AG04450 (cell line): ENCODE measurements at places on chromosomes 5 and 9.

DNA sequence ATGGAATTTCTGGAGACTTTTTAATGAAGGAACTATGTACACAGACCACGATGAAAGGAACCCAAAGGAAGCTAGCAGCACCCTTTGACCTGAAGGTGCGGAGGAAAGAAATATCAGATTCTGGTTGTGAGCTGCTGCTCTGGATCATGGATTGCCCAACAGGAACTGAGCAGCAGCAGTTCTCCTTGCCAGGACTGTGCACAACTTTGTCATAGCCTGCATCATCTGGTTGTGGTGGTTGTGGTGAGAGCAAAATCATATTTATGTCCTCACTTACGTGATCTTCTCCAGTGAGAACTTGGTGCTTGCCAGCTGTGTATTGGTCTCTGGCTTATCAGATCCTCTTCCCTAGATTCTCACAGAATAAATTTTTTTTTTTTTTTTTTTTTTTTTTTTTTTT, 70.7 kb upstream of the LPAR1 start:
- peak; percentile 27 for DNase-seq

DNA sequence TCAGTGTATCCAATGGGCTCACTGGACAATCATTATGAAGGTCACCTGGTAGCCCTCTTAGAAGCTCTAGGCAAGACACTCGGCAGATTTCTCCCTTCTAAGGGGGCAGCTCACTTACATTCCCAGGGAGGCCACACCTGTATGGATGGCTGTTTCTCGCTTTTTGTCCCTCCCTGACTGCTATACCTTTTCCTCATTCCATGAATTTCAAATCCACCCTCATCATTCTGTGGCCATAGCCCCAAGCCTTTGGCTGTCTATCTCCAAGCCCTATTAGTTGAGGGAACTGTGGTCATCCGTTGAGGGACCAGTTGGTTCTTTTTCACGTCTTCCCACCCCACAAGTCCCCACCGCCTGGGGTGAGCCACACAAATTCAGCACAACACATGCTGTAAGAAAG, 85.0 kb upstream of the RARS1 start:
- DNase-seq, result no peak

- no peak for DNase-seq
Observed at GRCh38 chr9:105341434-105342146, 97.1 kb downstream of the SLC44A1 start.

DNA sequence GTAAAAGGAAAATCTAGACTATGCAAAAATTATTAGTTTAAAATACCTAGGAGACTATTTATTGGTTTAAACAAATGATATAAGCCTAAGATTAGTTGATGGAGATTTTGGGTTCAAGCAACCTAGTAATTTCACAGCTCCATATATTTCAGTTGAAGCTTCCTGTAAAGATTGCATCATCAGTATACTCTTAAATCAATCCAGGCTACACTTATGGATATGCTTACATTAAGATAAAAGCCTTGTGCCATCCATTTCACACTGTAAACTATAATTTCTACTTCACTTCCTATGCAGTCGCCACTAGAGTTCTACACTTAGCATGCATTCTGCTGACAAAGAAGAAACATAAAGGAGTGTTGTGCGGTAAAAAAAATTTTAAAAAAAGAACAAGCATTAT, 7.3 kb upstream of the LIX1 start:
- DNase-seq, result no peak

GRCh38 chr5:125277494-125278154, 531.2 kb upstream of the ZNF608 start:
- DNase-seq, result peak; percentile 66

GRCh38 chr5:135467051-135467625, 15.0 kb upstream of the TIFAB start:
- DNase-seq, result no peak
